ENCODE measurements at places on chromosomes 7 and 10.
A peak's percentile ranks its signal among the peaks of the same experiment; 100 is the strongest.

DNA sequence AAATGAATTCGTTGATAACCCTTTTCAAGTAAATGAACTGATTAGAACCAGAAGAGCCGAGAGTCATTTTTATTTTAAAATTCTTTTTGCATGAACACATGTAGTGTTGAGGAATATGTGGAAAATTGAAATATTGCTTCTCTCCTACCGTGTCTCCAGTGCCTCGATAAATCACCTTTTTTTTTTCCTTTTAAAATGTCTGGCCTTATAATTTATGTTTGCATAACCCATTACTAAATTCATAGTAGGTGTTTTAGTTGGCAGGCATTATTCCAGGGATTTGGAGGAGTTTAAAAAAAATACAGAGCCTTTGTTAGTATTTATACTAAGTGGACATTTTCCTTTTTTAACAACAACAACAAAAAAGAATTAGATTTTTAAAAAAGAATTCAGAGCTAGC, 115.6 kb downstream of the CUX1 start:
- DNase-seq, result no peak

GRCh38 chr7:80829527-80829926, 89.3 kb downstream of the SEMA3C start:
- no peak for DNase-seq

GRCh38 chr10:24825551-24825950, 101.9 kb upstream of the ARHGAP21 start:
- DNase-seq, result no peak

DNA sequence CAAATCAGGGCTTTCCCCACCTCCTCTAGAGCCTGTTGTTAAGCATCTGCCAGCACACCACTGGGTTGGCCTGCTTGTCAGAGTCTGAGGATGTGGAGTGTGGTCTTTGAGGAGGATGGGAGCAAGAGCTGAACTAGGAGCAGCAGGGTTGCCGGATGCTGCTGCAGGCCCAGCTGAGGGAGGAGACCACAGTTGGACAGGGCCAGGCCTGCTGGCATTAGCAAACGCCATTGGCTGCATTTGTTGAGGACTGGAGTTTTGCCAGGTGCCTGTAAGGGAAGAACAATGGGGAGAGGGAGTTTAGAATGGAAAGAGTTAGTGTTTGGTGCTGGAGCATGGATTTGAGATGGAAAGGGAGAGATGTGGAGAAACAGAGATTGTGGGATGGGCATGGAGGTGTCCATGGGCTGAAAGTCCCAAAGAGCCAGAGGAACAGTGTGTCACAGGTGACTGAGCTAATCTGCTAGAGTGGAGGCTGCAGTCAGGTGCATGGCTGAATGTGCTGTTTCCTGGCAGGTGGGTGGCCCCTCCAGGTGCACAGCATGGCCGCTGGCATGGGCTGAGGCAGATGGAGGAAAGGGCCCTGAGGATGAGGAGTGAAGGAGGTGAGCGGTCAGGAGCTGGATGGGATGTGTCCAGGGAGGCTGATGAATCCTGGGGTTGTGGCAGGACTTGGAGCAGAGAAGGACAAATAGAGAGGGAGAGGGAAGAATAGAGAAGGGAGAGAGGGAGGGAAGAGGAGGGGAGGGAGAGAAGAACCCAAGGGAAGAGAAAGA, 40.7 kb downstream of the LEP start:
- no peak for DNase-seq

DNA sequence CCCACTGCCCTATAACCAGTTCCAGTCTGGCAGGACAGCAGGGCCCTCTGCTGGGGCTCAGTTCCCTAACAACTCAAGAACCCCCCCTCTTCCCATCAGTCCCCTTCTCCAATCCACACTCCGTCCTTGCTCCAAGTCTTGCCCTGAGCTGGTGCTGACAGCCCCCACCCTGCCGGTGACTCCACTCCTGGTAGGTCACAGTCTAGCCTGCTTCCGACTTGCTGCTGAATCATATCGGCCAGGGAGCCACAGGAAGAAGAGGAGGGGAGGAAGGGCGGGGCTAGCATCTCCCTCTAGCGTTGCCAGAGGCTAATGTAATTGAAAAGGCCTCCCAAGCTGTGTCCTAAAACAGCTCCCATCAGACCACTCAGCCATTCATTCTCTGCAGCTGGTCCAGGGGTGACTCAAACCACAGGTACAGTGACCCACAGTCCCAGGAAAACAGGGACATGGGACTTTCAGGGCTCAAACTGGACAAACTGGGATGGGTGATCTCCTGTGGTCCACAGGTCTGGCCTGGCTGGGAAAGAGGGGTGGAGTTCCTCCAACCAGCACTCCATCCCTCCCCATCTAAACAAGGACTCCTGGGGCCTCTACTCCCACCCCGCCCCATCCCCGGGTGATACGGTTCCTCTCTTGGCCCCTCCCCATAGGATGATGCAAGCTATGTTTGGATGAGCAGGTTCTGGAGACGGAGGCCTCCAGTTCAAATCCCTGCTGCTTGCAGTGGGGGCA, 158.8 kb downstream of the SH3PXD2A start:
- DNase-seq, result peak; percentile 30

- DNase-seq, result peak; percentile 80
Measured at GRCh38 chr7:98879198-98879978, 1.1 kb downstream of the TRRAP start.
